SW 1271 (cell line): ENCODE measurements at places on chromosomes 7 and 10.

DNA sequence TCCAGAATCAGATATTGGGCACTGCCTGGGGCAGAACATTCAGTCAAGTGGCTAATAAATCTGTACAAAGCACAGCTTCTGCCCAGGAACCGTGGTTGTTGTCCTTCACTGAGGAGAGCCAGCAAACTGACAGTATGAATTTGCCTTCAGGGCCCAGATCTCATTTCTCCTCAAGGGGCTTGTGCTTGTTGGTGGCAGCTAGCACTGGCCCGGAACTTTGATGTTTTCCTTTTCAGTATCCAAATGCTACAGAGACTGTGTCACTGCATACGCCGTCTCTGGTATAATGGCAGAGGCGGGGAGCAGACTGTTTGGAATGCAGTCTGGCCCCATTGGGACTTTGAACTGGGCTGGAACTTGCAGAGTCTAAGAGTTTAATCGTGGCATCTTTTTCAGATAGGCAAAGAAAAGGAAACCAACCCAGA is 30.4 kb upstream of the ADD3 start:
- no peak for DNase-seq

DNA sequence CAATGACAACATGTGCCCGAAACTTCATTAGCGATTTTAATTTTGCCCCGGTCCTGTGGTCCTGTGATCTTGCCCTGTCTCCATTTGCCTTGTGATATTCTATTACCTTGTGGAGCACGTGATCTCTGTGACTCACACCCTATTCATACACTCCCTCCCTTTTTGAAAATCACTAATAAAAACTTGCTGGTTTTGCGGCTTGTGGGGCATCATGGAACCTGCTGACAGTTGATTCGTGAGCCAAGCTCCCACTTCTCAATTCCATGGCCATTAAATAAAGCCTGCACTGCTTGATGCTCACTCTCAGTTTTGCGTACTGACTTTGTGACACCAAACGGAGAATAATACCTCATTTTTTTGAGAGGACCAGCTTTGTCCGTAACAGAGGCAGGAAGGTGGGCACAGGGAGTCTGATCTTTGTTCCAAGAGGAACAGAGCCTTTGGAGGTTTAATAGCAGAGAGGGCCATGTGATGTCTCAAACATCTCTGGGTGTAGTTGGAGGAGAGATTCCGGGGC is 3.8 kb upstream of the ADAMTS14 start:
- no peak for DNase-seq

DNA sequence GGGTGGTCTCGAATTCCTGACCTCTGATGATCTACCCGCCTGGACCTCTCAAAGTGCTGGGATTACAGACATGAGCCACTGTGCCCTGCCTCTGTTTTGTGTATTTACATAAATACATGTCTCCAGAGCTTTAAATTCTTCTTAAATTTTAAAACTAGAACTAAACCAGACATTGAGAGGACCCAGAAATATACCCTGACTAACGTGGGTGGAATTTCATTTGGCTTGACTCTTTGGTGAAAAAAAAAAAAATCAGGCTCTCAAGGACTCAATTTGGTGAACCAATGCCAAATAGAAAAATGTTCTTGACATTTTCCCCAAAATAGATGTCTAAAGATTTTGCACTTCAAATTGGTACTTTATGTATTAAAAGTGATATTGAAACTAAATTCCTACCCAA is 16.6 kb upstream of the FAS start:
- no peak for DNase-seq

- DNase-seq = no peak
Observed at GRCh38 chr10:84329196-84329611, 815 bp downstream of the CCSER2 start.

DNA sequence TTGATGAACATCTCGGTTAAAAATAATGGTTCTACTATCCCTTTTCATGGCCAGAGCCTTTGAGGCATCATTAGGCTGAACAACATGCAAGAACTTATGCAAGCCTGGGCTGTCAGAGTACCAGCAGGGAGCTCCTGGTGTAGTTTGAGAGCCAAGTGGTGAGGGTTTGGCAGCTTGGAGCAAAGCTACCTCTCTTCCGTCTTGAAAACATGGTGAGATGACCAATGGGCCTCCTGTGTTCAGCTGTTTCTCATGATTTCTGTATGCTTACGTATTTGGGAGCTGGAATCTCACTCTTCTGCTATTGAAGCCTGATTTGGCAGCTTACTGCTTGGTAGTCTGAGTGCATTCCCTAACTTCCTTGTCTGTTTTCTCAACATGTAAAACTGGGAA is 150.4 kb downstream of the CXCL12 start:
- DNase-seq = no peak

DNA sequence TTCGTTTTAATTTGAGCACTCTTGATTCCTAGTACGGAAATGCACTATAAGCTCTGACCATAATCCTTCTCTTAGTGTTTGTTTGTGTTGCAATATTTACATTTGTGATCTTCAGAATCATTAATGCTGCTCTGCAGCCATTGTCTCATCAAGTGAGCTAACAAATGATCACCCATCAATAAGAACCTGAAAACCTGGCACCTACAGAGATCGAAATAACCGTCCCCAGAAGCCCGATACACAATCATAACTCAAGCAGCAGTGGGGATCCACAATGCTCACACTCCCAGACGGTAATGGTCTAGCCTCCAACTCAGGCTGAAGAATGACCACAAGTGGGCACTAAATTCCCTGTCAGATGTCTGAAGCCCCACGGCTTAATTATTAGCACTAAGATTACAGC is 156.0 kb upstream of the NFE2L3 start:
- no peak for DNase-seq

GRCh38 chr10:96664563-96664962 is 55.8 kb downstream of the PIK3AP1 start:
- DNase-seq = no peak

DNA sequence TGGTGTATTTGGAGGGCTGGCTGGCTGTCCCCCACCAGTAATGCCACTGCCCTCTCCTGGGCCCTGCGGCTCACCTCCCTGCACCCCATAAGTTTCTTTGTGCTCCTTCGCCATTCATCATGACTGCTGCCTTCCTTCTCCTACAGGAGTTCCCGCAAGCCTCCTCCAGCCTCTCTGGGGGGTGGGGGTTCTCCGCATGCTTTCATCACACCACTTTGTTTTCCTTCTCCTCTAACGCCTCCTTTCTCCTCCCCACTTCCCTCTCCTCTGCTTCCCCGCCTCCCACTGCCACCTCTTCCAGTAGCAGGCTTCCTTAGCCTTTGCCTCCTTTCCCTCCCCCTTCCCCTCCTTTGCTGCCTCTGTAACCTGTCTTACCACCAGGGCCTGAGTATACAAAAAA is 58.1 kb downstream of the PAX2 start:
- no peak for DNase-seq

- DNase-seq = no peak
Observed at GRCh38 chr10:98611436-98611835, 164.7 kb upstream of the HPS1 start.

DNA sequence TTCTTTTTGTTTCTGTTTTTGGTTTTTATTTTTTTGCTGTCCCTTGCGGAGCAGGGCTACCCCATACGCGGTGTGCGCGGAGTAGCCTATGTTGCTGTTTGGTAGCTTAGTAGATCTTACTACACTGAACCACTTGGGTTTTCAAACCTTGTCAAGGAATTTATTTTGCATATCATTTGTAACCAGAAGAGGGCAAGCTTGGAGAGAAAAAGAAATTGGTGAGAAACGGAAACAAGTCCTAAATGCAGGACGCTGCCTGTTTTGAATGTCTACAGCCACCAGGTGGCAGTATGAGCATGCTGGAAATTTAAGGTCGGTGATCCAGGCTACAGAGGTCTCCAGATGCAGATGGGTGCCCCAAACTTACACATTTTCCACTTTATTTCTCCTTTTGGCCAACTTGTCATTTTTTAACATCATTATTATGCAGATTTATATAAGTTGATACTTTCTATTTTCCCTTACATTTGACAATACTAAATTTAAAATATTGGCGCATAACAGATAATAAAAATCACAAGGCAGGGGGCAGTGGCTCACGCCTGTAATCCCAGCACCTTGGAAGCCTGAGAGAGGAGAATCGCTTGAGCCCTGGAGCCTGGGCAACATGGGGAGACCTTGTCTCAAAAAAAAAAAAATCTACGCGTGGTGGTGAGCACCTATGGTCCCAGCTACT is 15.3 kb upstream of the TRA2A start:
- peak; percentile 96 for DNase-seq

DNA sequence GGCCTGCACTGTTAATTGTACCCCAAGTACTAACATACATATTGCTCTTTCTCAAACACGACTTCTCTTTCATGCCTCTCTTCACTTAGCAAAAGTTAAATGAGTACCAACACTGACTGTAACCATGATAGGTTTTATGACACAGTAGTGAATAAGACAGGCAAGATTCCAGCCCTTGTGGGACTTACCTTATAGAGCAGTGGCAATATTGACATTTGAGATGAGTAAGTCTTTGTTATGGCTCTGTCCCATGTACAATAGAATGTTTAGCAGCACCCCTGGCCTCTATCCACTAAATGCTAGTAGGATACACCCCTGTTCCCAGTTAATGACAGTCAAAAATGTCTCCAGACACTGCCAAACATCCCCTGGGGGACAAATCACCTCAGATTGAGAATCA is 11.9 kb upstream of the COL1A2 start:
- no peak for DNase-seq

GRCh38 chr7:20783700-20784387 is 2.8 kb downstream of the SP8 start:
- no peak for DNase-seq

GRCh38 chr7:95001815-95002561 is 94.6 kb downstream of the PPP1R9A start:
- no peak for DNase-seq

GRCh38 chr10:45003432-45004000 is 2.8 kb downstream of the ZNF22 start:
- DNase-seq = no peak

DNA sequence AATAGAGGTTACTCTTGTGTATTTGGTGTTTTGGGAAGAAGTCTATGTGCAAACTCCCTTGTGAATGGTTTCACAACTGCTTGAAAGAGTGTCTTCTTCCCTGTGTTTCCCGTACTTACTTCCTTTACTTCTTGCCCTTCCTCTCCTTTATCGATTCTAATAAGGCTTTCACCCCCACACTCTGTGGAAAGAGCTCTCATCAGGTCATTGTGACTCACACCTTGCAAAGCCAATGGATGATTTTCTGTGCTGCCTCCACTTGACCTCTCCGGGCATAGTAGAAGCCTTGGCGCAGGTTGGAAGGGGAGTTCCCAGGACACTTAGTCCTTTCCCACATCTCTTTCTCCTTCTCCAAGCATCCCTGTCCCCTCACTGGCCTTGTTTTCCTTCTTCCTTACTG is 6.2 kb upstream of the TSPAN15 start:
- no peak for DNase-seq

DNA sequence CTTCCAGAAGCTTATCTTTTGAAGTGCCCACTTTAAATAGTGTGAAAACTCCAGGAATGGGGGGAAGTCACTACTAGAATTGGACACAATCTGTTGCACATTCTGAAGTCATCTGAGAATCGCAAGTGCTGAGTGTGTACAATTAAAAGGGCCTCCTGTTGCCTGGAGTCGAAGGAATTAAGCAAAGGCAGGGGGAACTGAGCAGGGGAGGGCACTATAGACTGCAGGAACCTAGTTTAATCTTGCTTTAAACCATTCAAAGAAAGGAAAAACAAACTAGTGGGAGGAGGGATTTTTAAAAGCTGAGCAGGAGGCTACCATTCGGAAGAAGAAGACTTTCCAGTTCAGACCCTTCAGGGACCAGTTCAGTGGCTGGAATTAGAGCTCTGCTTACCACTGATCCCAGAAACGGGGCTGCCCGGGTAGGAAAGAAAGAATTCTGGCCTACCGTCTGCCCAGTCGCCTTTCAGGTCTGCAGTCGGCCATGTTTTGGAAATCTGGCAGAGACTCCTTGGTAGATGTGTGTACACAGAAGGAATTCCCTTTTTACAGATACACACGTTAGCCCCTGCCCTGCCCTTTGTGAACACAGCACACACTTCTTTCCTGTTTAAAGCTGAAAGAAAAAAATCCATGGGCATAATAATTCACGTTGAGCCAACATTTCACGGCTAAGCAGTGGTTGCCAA is 610.6 kb upstream of the FOXK1 start:
- DNase-seq = no peak

- no peak for DNase-seq
Observed at GRCh38 chr7:115693779-115694178, 336.8 kb downstream of the TFEC start.

DNA sequence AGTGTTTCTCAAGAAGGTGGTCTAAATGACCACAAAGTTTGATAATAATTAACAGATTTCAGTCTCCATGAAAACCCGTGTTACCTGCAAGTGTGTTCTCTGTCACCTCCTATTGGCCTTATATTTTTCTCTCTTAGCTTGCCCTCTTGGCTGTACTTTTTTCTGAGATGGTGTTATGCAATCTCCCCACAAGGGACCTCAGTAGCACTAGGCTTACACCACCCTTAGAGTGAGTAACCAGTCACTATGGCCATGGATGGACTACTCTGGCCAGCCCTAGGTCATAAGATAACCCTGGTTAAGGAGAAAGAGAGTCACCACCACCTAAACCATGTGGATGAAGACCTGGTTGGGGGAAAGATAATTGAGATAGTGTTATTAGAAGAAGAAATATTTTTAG is 76.8 kb downstream of the NPSR1 start:
- no peak for DNase-seq

GRCh38 chr7:69564454-69565417 is 33.5 kb upstream of the AUTS2 start:
- no peak for DNase-seq

DNA sequence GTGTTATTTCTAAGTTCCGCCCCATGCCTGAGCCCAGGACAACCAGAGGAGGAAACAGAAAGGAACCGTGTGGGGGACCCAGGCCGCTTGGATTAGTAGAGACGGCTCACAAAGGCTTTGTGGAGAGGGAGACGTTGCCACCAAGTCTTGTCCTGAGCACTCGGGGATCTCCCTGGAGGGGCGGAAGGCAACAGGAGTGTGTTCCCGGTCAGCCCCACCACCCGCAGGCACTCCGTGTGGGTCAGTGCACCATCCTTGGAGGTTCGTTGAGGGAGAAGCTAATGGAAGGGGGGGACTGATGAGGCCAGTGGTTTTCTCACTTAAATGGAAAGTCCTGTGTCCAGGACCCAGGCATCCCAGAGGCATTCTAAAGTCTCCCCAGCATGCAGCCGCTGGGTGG is 26.7 kb upstream of the EN2 start:
- no peak for DNase-seq
